ENCODE measurements at places on chromosomes 1 and 21. TPM values are rescaled to one million over a fixed set of nuclear protein-coding genes. Genes with fewer than 3 reads are reported as not detected.
A peak's percentile ranks its signal among the peaks of the same experiment; 100 is the strongest.

- H3K4me3 ChIP-seq: no peak overlapping the region
- H3K27me3 ChIP-seq: no peaks in the 10 kb centered on the region
- no peaks in the 10 kb centered on the region for H3K36me3 ChIP-seq
These were observed 244.7 kb upstream of the FGGY start for GRCh38 chr1:59052166-59052590.

- no peaks in the 10 kb centered on the region for H3K27me3 ChIP-seq
- H3K36me3 ChIP-seq: no peaks in the 10 kb centered on the region
- DNase-seq: no peak
- H3K4me3 ChIP-seq: no peak overlapping the region
These were observed 313.1 kb downstream of the MATN1 start for GRCh38 chr1:30410153-30410851.

DNA sequence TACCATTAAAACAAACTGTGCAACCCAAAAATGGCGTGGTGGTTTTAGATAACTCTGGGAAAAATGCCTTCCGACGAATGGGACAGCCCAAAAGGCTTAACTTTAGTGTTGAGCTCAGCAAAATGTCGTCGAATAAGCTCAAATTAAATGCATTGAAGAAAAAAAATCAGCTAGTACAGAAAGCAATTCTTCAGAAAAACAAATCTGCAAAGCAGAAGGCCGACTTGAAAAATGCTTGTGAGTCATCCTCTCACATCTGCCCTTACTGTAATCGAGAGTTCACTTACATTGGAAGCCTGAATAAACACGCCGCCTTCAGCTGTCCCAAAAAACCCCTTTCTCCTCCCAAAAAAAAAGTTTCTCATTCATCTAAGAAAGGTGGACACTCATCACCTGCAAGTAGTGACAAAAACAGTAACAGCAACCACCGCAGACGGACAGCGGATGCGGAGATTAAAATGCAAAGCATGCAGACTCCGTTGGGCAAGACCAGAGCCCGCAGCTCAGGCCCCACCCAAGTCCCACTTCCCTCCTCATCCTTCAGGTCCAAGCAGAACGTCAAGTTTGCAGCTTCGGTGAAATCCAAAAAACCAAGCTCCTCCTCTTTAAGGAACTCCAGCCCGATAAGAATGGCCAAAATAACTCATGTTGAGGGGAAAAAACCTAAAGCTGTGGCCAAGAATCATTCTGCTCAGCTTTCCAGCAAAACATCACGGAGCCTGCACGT, 82.1 kb downstream of the PRDM2 start:
- peak; percentile 37 for DNase-seq
- peaks cover 92% of the 10 kb centered on the region for H3K36me3 ChIP-seq
- H3K27ac ChIP-seq: no peak overlapping the region
- H3K27me3 ChIP-seq: no peaks in the 10 kb centered on the region

DNA sequence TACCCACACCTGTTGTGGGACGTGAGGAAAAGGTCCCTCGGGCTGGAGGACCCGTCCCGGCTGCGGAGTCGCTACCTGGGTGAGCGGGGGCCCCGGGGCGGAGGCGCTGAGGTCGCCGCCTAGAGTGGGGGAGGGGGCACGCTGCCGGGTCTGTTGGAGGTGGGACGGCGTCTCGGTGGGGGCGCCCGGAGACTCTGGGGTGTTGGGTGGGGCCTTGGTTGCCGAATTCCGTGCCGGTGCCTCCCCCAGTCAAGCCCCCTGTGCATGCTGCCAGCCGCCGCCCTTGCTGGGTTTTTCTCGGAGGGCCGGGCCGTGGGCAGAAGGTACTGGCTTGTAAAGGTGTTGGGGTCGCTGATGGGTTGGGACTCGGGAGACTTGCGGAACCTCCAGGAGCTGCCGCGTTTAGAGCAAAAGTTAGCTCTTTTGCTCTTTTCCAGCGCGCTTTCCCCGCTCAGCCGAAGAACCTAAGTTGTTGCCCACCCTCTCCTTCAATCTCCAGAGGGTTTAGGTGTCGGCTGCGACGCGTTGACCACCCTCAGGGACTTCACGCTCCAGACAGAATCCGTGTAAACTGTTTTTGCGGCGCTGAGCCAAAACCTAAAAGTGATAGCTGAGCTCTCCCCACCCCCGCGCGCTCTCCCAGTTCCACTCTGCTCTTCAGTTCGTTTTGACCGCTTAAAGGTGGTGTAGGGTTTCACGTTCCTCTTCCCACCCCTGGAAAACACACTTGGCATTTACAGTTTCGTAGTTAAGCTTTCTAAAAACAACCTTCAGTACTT, at the start of gene MPC2:
TSS of gene MPC2 (minus strand) at position 143 of the 779 bp plus-strand sequence. CDS start 1,231 bp downstream, outside the sequence.
- peak within 1 kb of the TSS; percentile 65 for H3K4me3 ChIP-seq
- peak within 1 kb of the TSS; percentile 90 for H3K27ac ChIP-seq
- H3K36me3 ChIP-seq: 0 out of 2 replicates have a peak, but pooled peaks cover 4% of the 10 kb centered on the region
- peak; percentile 57 for DNase-seq
- peaks cover 17% of the 10 kb centered on the region for H3K4me1 ChIP-seq

- no peaks in the 10 kb centered on the region for H3K4me1 ChIP-seq
- DNase-seq: no peak
- H3K27ac ChIP-seq: no peak overlapping the region
- H3K4me3 ChIP-seq: no peak overlapping the region
These were observed 86.6 kb upstream of the DPH5 start for GRCh38 chr1:101112051-101112780.

DNA sequence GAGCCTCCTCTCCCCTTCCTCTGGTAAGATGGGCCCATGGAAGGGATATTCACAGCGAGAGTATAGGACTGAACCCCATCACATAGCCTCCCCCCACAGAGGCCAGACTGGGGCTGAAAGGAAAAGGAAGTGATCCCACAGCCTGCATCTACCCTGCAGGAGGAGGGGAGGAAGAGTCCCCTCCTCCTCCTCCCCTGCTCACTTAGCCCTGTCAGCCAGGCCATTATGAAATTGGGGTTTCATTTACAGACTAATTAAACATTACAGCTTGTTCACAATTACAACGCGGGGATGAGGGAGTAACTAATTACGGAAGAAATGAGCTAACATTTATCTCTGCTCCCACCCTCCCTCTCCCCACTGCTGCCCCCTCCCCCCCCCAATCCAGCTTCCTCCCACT, 25.4 kb downstream of the DMAP1 start:
- peaks cover 10% of the 10 kb centered on the region for H3K4me1 ChIP-seq
- no peak overlapping the region for H3K4me3 ChIP-seq
- H3K27me3 ChIP-seq: no peaks in the 10 kb centered on the region
- no peak overlapping the region for H3K27ac ChIP-seq
- no peak for DNase-seq

DNA sequence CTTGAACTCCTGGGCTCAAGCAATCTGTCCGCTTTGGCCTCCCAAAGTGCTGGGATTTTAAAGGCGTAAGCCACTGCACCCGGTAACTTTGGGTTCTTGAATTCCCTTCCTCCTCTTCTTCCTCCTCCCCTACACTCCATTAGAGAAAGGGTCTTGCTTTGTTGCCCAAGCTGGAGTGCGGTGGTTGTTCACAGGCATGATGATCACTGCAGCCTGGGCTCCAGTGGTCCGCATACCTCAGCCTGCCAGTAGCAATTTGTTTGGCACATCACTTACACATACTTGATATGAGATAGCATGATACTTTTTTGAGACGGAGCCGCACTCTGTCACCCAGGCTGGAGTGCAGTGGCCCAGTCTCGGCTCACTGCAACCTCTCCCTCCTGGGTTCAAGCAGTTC, 2.2 kb downstream of the DEGS1 start:
- DNase-seq: no peak
- peaks cover 21% of the 10 kb centered on the region for H3K4me1 ChIP-seq
- no peak overlapping the region for H3K27ac ChIP-seq
- no peak overlapping the region for H3K4me3 ChIP-seq

DNA sequence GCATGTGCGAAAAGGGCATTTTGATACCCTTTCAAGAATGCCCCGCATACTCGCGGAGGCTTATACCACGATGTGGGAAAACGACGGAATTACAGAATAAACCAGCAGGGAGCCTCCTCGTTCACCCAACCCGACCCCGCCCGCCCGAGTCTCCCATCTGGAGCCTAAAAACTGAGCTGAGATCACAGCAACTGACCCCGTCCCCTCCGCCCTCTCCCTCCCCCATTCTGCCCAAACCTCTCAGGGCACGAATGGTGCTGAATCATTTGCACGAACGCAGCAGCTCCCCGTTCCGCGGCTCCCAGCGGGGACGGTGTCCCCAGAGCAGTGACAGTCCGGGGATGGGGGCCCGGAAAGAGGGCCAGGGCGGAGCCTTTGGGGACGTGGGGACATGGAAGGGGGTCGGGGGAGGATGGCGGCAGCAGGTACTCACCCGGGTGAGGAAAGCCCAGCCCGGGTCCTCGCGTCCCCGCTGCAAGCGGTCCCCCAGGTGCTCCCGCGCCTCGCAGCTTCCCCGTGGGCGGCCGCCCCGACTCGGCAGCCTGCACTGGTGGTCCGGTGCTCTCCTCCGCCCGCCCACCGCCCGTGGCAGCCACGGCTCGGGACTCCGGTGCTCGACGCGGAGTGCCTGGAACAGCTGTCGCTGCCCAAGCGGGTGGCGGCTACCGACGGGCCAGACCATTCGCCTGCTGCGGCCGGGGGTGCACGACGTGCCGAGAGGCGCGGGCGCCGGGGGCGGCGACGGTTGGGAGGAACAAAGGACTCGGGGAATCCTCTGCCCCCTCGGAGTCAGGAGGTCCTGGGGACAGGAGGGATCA, at the start of gene TTLL7:
TSS of gene TTLL7 (minus strand) at position 635 of the 818 bp plus-strand sequence. CDS start 46,921 bp downstream, outside the sequence.
- H3K4me3 ChIP-seq: peak within 1 kb of the TSS; percentile 92
- H3K27me3 ChIP-seq: no peaks in the 10 kb centered on the region
- peaks cover 5% of the 10 kb centered on the region for H3K36me3 ChIP-seq
- H3K4me1 ChIP-seq: peaks cover 13% of the 10 kb centered on the region
- H3K27ac ChIP-seq: peak within 1 kb of the TSS; percentile 97

Gene EVA1B
- 159 TPM for total RNA-seq

Gene LAMC2
- not detected for total RNA-seq

Gene PTAFR
- total RNA-seq: 0.47 TPM

Gene DNAH14
- 51.7 TPM for total RNA-seq

Gene KLHDC7A
- not detected for total RNA-seq

Gene SPRR5
- total RNA-seq: not detected

Gene SLC16A4
- 17.4 TPM for total RNA-seq

Gene CYP4A11
- not detected for total RNA-seq

Gene TCHHL1
- total RNA-seq: not detected

Gene TMEM54
- total RNA-seq: 68.6 TPM
